ENCODE measurements at places on chromosomes 6 and 20.

DNA sequence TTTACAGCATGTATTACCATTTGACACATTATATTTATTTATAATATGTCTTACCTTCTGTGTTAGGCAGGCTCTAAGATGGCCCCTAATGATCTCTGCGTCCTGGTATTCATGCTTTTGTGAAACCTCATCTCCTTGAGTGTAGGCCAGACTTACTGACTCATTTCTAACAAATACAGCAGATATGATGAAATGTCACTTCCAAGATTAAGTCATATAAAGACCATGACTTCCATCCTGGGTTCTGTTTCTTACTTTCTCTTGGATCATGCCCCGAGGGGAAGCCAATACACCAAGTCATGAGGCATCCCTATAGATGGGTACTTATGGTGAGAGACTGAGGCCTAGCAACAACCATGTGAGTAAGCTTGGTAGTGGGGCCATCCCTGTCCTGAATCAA is 30.2 kb downstream of the ZHX3 start:
- no peak for DNase-seq

GRCh38 chr6:127732927-127733326 is 156.0 kb downstream of the C6orf58 start:
- no peak for DNase-seq

GRCh38 chr6:56517155-56517745 is 125.4 kb downstream of the DST start:
- no peak for DNase-seq

DNA sequence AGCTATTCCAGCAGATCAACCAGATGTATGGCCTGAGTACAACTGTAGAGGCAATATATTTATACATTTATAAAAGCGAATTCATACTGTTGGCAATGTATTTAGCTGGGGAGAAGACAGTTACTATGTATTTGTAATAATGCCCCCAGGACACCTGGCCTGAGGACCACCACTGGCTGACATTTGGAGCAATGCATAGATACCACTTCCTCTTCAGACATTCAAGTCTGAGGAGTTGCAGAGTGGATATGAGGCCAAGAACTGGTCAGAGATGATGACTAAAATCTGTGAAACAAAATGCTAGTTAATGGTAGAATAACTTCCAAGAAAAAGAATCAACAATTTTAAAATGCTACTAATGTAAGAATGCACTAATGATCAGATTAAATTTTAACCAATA is 462.3 kb downstream of the CDC5L start:
- peak; percentile 65 for DNase-seq

GRCh38 chr20:23128461-23129125 is 42.5 kb upstream of the CD93 start:
- no peak for DNase-seq

- no peak for DNase-seq
Observed at GRCh38 chr6:117840541-117840983, 66.5 kb upstream of the SLC35F1 start.

DNA sequence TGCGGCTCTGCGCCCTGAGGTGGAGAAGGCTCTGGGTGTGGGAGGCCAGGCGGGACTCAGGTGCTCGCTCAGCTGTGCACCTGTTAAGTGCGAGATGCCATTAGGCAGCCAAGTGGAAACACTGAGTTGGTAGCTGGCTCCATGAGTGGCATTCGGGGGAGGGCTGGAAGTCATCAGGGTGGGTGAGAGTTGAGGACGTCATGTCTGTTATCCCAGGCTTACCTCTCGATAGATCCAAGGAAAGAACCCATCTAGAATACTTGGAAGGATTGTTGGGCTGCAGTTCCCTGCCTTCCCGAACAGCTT is 41.3 kb downstream of the TAF8 start:
- no peak for DNase-seq

GRCh38 chr6:163872335-163872734 is 457.8 kb downstream of the QKI start:
- peak; percentile 31 for DNase-seq

GRCh38 chr6:164749221-164750064 is 560.0 kb downstream of the C6orf118 start:
- peak; percentile 76 for DNase-seq

GRCh38 chr6:41214559-41215238 is 13.4 kb upstream of the TREML4 start:
- DNase-seq: no peak

- no peak for DNase-seq
Observed at GRCh38 chr6:165869526-165869925, 206.5 kb upstream of the PDE10A start.

DNA sequence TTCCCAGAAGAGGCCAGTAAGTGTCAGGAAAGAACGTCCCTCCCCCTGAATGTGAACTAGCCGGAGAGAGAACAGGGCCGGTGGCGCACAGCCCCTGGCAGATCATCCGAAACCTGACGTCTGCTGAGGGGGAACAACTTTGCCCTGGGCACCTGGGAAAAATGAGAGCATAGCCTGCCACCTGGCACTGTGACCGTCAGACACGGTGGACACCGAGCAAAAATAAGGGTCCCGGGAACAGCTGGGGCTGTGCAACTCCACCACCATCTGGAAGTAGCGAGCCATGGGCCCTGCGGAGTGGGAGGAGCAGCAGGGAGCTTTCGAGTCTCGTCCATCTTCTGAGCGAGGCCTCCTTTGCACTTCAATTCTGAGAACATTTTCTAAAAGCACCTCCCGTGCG is 110.8 kb downstream of the EDN3 start:
- no peak for DNase-seq

GRCh38 chr6:110525001-110525400 is 48.6 kb upstream of the SLC22A16 start:
- no peak for DNase-seq

DNA sequence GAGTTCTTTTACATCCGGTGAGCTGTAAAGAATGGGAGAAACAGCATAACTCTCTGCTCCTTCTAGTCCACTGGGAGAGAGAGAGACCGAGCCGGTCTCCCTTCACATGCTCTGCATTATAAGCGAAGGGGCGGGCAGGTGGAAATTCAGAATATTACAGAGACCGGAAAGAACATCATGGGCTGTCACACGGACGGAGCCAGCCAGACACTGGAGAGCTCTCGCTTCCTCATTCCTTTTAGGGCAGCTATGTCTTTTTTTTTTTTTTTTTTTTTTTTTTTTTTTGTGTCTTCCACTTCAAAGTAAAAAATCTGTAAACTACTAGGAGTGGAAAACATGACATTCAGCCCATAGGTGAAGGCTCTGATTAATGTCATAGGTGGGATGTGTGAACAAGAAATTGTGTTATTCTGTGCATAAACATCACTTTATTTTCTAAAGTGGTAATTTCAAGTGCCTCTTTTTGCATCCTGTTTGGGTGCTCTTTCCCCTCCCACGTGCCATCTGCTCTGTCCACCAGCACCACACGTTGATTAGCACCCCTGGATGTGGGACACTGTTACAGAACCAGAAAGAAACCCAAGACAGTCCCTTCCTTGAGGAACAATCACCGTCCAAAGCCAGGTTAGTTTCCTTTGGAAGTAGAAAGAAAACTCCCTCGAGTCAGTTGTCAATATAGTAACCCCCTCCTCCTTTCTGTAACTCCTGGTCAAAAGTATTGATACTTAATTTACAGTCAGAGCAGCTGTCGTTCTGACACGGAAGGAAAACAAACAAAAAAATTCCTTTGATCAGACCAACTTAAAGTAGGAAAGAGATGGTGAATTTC is at the start of gene TAGAP:
TAGAP (minus strand) TSS at position 93 of the 829 bp plus-strand sequence. CDS start 845 bp downstream, outside the sequence.
- peak; percentile 76 for DNase-seq
